Heart right ventricle (tissue), 16 donors: ENCODE measurements at places on chromosomes 11 and 22. TPM values are rescaled to one million over a fixed set of nuclear protein-coding genes. Genes with fewer than 3 reads are reported as not detected.

The CHRNA10 gene
- total RNA-seq, result 0.36 TPM

The GLYATL1 gene
- total RNA-seq, result not detected

GRCh38 chr11:47943721-47944586 lies 36.4 kb upstream of the PTPRJ start:
- H3K27ac ChIP-seq, result no peak overlapping the region
- DNase-seq, result no peak
- no peak overlapping the region for H3K4me3 ChIP-seq
- no peaks in the 10 kb centered on the region for H3K36me3 ChIP-seq

DNA sequence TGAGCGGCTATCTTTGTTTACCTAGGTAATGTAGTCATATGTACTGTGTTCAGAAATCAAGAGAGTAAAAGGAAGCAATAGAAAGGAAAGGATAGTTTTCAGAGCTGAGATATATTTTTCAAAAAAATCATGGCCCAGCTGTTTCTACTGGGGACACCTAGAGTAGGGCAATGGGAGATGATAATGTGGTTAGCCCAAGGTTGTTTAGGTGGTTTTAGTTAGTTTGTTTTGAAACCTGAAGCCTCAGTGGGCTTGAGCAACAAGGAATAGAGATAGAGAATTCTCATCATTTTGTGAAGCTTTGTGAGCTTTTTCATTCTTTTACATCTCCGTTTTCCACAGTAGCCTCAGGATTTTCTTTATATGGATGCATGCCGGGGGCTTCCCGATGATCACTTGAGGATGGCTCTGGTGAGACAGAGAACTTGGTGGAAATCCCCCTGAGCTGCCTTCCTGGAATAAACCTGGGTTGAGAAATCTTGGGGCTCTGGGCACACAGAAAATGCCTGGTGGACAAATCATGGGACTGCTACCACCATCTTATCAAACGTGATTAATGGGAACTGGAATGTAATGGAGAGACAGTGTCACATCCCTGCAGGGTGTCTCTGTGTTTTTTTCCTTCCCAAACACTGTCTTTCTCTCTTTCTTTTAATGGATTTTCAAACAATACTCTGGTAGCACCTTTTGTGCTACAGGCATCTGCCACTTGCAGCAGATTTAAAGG lies 49.0 kb downstream of the ARHGAP42 start:
- peaks cover 33% of the 10 kb centered on the region for H3K4me1 ChIP-seq
- H3K27ac ChIP-seq, result no peak overlapping the region
- H3K36me3 ChIP-seq, result no peaks in the 10 kb centered on the region
- no peaks in the 10 kb centered on the region for H3K27me3 ChIP-seq
